ENCODE measurements at places on chromosomes 1 and 21.

DNA sequence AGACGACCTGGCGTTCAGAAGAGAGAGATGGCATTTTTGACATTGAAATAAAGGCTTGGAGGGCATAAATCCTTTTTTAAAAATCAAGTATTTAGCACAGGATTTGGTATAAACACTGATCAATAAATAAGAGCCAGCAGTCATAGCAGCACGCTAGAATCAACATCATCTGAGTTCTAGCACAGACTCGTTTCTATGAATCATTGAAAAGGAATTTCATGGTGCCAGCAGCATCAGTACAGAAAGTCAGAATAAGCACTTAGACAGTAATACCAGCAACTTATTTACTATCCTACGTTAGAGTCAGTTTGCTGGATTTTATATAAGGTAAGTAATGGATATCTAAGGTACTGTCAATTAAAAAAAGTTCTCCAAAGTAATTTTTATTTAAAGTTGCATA lies 119.3 kb downstream of the HLCS start:
- no peak for DNase-seq

GRCh38 chr1:11761988-11762406 lies at the start of gene C1orf167:
Gene C1orf167 (plus strand): TSS chr1:11762193. CDS start chr1:11764401, 2,208 bp downstream.
- DNase-seq: peak; percentile 59

- peak; percentile 67 for DNase-seq
Measured at GRCh38 chr1:3541936-3542335, 69.4 kb downstream of the MEGF6 start.

- DNase-seq: no peak
Measured at GRCh38 chr1:182688436-182689205, 4.2 kb upstream of the RGS8 start.

GRCh38 chr1:92623187-92623778 lies 136.6 kb upstream of the GFI1 start:
- no peak for DNase-seq

DNA sequence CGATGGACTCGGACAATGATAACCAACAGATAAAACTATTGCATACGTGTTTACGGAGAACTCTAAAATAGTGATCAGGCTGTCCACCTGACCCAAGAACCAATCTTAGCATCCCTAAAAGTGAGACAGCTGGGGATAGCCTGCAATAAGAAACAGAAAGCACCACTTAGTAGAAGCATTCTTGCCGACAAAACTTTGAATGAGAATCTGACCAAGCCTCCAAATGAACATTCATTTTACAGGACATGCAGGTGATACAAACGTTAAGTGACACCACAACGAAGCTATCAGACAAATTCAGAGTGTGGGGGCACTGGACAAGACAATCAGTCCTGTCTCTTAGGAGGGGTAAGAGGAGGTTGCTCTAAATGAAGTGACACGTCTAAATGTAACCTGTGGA lies 1.2 kb downstream of the PSMG1 start:
- no peak for DNase-seq

DNA sequence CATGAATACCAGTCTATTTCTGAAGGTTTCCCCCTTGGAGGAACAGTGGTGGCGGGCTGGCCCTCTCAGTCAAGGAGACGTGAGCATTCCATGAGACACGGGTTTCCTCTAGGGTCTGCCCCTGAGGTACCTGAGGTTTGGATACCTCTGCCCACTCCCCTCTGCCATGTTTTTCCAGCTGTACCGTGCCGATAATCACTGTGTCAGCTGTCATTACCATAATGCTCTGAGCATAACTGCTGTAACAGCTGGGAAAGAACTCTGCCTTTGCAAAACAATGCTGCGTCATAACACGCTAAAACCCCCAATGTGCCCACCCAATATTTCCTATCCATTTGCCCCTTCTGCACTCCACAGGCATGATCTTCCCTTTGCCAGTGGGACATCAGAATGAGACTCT lies 425.1 kb downstream of the KIF26B start:
- DNase-seq: no peak

DNA sequence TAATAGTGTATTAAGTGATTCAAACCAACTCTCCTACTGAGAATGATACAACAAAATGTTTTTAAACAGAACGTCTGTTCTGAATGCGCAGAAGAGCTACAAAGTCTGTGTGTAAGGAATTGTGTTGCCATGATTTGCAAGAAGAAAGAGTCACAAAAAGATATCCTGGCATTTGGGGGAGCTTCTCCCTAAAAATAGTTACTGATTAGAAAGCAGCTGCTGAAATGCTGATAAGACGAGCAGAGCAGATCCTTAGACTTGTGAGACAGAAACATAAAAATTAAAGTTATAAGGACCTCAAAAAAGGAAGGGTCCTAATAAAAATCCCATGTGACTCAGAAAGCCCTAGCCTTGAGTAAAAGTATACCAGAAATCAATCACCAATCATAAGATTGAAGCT lies 54.9 kb upstream of the CRB1 start:
- no peak for DNase-seq

DNA sequence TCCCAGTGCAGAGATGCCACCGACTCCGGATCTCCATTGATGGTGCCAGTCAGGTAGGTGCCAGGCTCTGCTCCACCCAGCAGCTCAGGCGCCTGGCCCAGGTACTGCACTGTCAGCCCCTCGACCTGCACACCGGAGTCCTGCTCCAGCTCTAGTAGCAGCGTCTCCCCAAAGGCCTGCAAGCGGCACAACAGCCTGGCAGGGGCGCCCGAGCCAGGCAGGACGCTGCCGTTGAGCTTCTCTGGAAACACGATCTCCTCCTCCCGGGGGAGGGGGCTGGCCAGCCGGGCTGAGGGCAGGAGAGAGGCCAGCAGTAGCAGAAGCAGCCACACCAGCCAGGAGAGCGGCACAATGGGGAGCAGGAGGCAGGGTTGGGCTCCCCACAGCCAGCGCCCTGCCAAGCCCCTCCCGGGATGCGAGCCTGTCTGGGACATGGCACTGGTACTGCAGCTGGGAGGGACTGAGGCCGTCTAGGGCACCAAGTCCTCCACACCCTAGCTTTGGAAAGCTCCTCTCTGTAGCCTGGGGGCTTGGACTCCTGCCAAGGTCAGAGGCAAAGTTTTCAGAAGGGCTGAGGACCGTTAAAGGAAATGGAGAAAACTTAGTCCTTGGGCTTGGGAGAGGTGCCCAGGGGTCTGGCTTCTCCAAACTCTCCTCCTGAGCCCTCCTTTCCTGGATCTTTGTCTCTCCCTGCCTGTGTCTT lies 509 bp downstream of the ADAMTS4 start:
- DNase-seq: peak; percentile 79

GRCh38 chr1:93702111-93702827 lies 20.6 kb upstream of the BCAR3 start:
- DNase-seq: no peak

DNA sequence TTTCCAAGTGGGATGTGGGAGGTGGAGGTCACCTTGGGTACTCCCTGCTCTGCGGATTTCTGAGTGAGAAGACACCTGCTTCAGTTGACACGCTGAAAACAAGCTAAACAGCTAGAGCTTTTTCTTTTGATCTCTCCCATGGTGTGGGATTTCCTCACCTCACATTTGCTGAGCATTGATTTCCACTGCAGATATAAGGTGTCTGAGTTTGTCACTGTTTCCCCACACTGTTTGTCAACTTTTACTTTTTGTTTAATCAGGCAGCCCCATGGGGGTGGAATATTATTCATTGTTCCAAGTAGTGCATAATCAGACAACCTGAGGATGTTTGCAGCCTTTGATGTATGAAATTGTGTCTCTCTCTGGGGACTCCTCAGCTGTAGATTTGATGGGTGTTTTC lies 49.5 kb downstream of the FASLG start:
- no peak for DNase-seq

GRCh38 chr1:10211805-10212410 lies 1.5 kb downstream of the KIF1B start:
- DNase-seq: no peak

DNA sequence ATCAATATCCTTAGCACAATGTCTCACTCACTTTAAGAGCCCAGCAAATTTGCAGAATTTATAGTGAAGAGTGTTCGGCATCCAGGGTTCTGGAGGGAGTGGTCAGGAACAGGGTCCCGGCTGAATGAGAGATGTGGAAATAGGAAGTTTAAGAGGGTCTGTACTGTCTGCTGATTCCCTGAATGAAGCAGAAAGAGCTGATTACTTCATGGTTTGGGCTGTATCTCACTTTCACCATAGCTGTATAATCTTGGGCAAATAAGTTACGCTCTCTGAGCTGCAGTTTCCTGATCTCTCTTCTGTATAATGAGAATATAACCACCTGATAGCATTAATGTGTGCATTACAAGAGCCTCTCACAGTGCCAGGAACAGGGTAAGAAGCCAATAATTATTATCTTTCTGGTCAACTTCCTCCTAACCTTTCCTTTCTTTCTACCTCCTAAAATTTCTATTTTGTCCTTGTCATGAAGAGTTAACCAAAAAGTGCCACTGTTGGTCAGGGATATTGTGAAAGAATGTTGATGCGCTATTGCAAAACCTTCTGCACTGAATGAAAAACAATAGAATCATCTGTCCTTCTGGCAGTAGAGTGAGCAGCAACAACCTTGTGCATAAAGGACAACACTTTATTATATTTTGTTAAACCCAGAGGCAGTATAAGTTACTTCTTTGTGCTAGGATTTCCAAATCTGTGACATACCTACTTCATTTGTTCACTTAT lies 14.7 kb upstream of the PTGFR start:
- DNase-seq: no peak

- DNase-seq: no peak
Measured at GRCh38 chr1:54064299-54064698, 10.9 kb downstream of the TCEANC2 start.

DNA sequence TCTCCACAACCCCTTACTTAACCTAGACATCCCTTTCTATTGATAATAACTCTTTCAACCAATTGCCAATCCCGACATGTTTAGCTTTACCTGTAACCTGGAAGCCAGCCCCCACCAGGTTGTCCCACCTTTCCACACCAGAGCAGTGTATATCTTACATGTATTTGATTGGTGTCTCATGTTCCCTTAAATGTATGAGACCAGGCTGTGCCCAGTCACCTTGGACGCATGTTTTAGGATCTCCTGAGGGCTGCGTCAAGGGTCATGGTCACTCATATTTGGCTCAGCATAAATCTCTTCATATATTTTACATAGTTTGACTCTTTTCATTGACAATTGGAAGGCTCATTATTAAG lies 5.3 kb upstream of the SLC19A1 start:
- DNase-seq: no peak

- no peak for DNase-seq
Measured at GRCh38 chr1:118486199-118486598, 301.2 kb upstream of the SPAG17 start.

Data from ELF-1 (cell line).